HepG2 (cell line): ENCODE measurements at places on chromosomes 1 and 21. TPM values are rescaled to one million over a fixed set of nuclear protein-coding genes. Genes with fewer than 3 reads are reported as not detected.

DNA sequence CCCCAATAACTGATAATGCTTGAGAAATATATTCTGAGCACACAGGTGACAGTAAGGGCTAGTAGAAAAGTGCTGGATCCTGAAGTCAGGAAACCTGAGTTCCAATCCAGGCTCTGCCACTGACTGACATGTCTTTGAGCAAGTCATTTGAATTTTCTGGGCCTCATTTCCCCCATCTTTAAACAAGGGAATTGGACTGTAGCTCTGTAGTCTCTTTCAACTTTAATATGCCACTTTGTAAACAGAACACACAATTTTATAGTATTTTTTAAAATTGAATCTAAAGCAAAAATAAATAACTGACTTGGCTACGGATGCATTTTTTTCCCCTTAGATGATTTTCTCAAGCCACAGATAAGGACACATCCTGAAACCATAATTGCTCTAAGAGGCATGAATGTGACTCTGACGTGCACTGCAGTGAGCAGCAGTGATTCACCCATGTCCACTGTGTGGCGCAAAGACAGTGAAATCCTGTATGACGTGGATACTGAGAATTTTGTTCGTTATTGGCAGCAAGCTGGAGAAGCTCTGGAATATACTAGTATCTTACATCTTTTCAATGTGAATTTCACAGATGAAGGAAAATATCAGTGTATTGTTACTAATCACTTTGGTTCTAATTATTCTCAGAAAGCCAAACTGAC lies 37.0 kb downstream of the LRIG2 start:
- no peak for DNase-seq

GRCh38 chr1:203362720-203363025 lies 11.8 kb upstream of the FMOD start:
- no peak for DNase-seq

- DNase-seq: no peak
Observed at GRCh38 chr1:232813097-232813496, 7.9 kb downstream of the MAP10 start.

Gene AMPD1
- not detected in 2 replicates for polyA plus RNA-seq

Gene ROR1
- polyA plus RNA-seq: 0.58 and 0.67 TPM in 2 replicates

Gene PDZK1IP1
- 1.6 TPM in 2 replicates for polyA plus RNA-seq
